NCI-H1092 treated with DMSO at 0.1 percent for 48 hours (cell line): ENCODE measurements at places on chromosomes 11 and 22.

DNA sequence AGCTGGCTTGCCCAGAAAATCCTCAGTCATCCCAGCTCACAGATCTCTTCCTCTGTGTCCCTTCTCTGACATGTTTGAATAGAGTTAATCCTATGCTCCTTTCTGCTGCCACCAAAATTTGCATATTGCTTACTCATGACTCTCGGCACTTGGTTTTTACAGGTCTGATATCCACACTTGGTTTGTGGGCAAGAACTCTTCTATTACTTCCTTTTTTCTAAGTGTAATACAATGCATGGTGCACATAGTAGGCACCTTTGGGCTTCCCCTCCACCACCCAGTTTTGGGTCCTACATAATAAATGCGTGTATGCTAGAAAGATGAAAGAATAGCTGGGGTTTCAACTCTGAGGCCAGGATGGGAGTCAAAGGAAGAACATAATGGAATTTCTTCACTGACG, 69.7 kb upstream of the GRK3 start:
- DNase-seq = no peak

DNA sequence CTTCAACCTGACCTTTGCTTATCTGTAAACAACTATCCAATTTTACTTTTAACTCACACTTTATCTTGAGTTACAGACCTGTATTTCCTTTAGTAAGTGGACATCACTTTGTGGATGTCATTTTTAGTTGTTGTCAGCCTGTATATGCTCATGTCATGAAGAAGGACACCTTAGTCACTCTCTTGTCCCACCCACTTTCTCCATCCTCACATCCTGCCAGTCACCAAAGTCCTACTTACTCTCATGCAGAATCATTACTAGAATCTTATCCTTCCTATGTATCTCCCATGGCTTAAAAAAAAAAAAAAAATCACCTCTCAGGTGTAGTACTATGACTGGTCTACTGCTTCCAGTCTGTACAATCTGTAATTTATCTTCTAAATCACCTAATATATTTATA, 43.3 kb downstream of the SESN3 start:
- no peak for DNase-seq

DNA sequence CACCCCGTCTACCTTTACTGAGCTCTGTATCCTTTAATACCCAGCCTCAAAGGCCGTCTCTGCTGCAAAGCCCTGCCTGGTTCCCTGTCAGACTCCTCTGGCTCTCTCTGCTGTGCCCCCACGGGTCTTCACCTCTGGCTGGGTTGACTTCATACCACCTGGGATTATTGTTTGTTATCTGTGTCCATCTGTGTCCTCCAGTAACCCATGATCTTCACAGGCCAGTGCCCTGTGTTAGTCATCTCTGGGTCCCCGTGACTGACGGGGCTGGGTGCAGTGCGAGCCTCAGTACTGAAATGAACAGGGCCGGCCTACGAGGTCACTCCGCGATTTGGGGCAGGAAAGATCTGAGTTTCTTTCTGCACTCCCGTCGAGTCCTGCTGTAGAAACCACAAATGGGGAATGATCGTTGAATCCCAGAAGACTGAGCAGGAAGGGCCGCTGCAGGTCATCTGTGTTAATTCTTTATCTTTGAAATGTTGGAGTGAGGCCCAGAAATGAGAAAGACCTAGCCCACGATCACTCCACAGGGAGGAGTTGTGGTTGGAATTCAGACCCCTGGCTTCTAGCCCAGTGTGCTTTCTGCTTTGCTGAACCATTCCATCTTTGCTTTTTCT, 12.3 kb upstream of the TUB start:
- DNase-seq = peak; percentile 22

GRCh38 chr11:125872138-125872491, 15.4 kb upstream of the HYLS1 start:
- no peak for DNase-seq

GRCh38 chr22:23783265-23784150, 3.3 kb upstream of the SMARCB1 start:
- no peak for DNase-seq

GRCh38 chr22:17265649-17266248, 46.5 kb upstream of the ADA2 start:
- no peak for DNase-seq

- no peak for DNase-seq
These were observed 18.9 kb downstream of the ADM start for GRCh38 chr11:10323793-10324170.

DNA sequence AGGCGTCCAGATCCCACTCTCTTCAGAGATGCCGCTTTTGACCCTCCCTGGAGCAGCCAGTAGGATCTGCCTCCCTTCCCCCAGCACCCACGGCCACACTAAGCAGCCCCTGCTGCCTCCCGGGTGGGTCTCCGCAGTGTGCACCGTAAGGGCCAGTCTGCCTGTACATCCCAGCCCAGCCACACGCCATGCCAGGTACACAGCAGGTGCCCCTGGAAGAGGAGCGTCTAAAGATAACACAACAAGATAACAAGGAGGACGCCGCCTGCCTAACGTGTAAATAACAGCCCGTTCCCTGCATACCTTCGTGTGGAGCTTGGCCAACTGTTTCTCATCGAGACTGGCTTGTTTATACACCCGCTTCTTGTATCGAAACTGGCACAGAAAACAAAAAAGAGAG, 139.4 kb downstream of the SHANK2 start:
- DNase-seq = no peak

- DNase-seq = no peak
These were observed 4.7 kb downstream of the CSDC2 start for GRCh38 chr22:41565403-41566054.

- DNase-seq = no peak
These were observed 41.0 kb downstream of the PAMR1 start for GRCh38 chr11:35484435-35484834.
